GM04504 (cell line): ENCODE measurements at places on chromosomes 2 and 18.

- peak; percentile 96 for DNase-seq
Observed at GRCh38 chr2:238847841-238848690, at the start of gene TWIST2. TSS of gene TWIST2 (plus strand) at chr2:238848085. CDS start at chr2:238848216, 131 bp downstream.

GRCh38 chr2:236236559-236237452, 27.4 kb downstream of the ASB18 start:
- no peak for DNase-seq

- DNase-seq: no peak
Observed at GRCh38 chr2:24920098-24920808, at the start of gene ADCY3. TSS of gene ADCY3 (minus strand) at chr2:24920237. CDS start at chr2:24918987, 1,250 bp downstream.

- DNase-seq: no peak
Observed at GRCh38 chr2:132844585-132844984, 174.6 kb upstream of the LYPD1 start.

DNA sequence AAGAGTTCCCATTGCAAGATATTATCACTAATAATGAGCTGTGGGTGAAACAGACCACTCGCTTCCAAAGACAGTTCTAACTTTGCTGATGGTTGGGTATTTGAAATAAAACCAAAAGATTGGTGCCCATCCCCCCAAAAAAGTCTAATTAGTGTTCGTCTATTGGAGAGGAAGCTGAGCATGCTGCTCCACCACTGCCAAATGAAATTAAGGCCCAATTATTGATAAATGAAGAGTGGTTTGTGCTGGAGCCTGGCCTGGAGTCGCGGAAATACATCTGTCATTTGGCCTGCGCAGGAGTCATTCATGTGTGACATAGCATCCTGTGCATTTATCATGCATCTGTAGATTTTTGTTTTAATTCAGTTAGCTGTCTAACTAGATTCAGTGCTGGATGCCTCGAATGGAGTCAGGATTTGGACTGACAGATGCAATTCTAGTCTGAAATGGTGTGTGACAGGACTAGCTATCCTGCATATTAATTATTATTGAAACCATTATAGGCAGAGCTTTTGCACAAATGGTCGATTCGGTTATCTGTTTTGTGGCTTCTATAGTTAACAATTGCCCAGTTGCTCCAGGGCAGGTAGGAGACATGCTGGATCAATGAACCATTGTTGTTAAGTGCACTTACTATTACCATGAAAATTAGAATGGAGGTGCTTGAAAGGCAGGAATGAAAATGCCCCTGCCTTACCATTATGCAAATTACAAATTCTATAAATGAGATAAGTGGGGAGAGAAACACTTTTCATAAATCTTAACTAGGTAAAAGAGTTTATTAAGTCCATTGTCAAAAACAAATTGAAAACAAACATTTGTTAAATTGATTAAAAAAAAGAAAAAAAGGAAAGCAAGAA, 450.4 kb upstream of the TCF4 start:
- no peak for DNase-seq

GRCh38 chr18:12598181-12598930, 59.6 kb downstream of the SPIRE1 start:
- peak; percentile 15 for DNase-seq

DNA sequence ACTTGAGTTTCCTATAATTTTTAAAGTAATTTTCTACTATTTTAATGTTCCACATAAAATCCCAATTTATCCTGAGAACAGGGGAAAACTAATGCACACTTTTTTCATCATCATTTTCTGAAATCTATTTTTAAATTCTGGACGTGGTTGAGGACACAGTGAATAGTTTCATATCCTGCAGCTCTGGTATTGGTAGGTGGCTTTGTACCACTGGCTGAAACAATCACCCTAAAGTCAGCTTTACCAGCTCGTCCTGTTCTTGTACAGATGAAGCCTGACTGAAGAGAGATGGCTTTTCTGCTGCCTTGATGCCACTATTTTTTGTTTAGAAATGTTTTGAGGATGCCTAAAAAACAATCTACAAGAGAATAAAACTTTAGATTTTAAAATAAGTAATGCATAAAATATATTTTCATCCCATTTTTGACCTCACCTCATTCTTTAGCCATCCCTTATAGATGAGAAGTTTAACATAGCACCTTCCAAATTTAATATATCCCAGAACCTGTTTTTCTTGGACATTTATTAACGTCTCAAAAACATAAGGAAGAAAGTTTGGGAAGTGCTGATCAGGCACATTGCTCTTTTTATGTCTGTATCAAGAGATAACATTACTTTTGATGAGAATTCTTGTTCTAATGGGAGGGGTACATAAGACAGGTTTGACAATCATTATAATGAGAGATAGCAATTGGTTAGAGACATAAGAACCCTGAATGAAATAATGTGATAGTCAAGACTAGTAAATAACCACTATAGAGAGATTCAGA, 80.9 kb downstream of the GALNT1 start:
- no peak for DNase-seq

GRCh38 chr2:235749121-235749770, 255.4 kb downstream of the AGAP1 start:
- DNase-seq: no peak

DNA sequence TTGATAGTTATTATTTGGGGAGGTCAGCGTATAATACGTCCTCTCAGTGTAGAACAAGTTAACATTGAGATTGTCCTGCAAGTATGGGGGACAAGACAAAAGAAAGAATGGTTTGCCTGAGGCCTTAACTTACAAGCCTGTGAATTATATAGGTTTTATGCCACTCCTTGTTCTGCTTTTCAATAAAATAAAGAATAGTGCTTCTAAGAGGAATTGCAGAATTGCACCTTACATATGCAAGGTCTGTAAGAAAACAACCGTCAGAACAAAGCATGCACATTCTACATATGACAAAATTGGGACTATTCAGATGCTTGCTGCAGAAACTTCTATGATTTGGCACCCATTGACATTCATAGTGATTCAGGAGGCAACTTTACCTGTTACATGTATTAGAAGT, 785.0 kb downstream of the NR4A2 start:
- no peak for DNase-seq

- no peak for DNase-seq
Observed at GRCh38 chr2:98868548-98869271, 67.3 kb downstream of the CRACDL start.

DNA sequence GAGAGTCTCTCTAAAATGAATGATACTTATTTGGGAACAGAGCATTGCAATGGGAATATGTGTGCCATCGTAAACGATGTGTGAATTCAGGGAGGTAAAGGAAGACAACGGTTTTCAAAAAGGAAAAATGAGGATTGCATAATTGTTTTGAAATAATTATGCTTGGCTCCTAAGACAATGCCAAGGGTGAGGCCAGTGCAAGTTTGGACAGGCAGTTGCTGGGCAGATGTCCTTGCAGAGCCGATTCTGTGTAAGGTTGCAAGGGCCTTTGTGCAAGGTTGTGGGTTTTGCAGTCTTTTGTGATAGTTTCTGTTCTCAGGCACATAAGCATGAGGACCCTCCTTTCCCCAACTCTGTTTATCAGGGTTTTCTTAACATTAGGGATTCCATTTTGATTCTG, 70.0 kb upstream of the ZNF236 start:
- no peak for DNase-seq

- DNase-seq: no peak
Observed at GRCh38 chr2:162295009-162295408, 23.5 kb downstream of the IFIH1 start.

- DNase-seq: no peak
Observed at GRCh38 chr2:134027980-134028379, 225.9 kb upstream of the MGAT5 start.

GRCh38 chr18:48622911-48623431, 84.1 kb downstream of the CTIF start:
- no peak for DNase-seq

GRCh38 chr18:34522603-34523002, 187.5 kb upstream of the DTNA start:
- DNase-seq: no peak

DNA sequence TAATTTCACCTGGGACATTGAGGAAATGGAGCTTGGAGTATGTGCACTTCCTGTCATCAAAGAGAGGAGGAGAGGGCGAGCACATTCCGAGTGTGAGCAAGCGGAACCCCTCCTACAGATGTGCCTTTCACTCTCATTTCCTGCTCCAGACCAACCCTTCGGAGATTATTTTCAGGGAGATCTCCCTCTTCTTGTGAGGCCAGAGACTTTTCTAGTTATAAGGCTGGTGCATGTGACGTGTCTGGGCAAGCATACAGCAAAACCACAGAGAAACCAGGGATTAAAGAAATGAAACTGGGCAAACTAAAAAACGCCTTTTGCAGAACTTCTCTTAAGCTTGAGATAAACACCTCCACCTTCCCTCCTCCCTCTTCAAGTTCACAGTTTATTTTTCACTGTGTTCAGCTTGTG, 409.2 kb upstream of the TCF4 start:
- no peak for DNase-seq

DNA sequence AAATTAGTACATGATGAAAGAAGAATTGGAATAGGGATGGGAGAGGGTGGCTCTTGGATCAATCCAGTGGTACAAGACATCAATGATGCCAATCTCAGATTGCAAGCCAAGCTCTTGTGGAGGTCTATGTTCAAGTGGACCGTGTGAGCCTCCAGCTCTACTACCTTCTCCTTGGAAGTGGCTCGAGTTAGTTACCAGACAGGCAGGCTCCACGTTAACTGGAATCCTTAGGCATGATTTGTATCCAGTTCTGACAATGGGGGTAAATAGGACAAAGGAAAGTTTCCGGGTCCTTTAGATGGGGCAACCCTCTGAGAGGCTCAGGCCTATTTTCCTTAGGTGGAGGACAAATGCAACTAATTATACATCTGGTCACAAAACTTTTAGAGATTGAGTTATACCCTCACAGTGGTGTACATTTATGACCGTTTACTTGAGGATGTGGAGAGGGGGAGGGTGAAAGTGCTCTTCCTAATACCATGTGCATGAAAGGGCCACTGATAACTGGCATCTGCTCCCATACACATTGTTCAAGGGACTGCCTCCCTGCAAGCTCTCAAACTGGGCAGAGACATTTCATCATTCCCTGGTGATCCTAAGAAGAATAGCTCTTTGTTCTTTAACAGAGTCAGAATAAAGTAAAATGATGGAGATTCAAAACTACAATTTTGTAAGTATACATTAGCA, 180.2 kb downstream of the SOCS6 start:
- DNase-seq: no peak

GRCh38 chr18:25805939-25806338, 284.5 kb downstream of the SS18 start:
- no peak for DNase-seq

DNA sequence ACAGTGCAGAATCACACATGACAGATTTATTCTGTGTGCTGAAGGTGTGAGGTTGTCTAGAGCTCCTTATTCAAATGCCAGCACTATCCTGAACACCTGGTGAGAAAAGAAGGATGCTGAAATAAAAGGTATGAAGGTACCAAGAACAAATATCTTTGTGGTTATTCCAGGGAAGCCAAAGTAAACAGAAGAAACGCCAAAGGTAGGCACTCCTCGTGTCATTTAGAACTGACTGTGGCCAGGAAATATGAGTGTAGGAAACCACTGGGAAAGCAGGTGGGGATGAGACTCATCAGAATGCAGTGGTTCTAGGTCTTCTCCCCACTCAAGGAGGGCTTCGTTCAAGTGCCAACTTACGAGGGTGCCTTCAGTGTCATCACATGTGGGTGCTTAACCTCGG, 80.8 kb downstream of the KIF5C start:
- DNase-seq: no peak

DNA sequence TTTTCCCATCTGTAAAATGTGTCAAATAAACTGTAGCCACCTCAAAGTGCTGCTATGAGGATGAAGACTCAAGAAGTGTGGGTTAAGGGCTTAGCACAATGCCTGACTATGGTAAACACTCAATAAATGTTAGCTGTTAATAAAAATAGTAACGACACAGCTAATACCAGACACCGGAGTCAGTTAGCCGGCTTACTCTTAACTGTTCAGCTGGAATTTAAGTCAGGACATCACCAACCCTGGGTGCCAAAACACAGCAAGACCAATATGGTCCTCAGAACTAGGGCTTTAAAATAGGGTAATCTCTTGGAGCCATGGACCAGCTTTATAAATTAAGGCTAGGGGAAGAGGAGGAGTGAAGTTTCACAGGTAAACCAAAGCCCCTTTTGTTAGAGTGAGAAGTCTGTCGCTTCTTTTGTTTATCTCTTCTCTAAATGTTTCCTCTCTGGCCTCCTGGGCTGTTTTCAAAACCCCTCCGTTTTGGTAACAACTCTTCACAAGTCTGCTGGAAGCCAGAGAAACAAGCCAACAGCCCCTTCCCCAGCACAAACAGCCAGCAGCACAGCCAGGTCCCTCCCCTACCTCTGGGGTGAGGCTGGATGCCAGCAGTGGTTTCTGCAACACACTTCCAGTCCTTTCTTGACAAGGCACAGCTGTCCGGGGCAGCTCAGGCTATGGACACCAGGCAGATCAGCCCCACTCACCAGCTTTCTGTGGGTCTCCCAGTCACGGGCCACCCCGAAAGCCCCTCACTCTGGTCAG, 13.8 kb upstream of the FZD7 start:
- DNase-seq: no peak

DNA sequence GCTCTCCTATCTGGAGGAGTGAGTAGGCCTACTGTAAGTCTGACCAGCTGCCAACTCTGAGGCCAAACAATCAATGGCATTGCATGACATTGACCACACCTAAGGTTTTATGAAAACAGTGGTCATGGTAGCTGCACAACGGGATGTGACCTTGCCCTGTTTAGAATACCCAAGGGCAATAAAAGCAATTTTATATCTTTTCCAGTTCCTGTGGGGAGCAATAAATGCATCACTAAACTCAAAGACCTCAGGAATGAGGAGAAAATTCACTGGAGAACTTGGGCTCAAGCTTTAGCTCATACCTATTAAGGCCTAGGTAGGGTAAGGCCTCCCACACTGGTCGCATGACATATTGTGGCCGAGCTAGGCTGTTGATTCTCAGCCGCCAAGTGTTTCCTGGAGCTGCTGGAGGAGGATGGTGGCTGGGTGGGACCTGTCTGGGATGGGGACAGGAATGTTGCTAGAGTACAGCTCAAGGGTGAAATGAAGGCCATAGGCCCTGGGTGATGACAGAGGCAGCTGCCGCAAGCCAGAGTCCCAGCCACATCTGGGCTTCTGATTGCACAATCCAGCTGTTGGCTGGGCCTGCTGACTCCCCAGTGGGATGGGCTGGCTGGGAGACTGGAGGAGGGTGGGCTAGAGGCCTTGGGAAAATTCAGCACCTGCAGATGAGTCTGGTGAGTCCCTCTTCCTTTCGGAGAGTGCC, 313.7 kb downstream of the CYP26B1 start:
- DNase-seq: peak; percentile 78

- no peak for DNase-seq
Observed at GRCh38 chr18:73782405-73782804, 365.2 kb downstream of the FBXO15 start.

DNA sequence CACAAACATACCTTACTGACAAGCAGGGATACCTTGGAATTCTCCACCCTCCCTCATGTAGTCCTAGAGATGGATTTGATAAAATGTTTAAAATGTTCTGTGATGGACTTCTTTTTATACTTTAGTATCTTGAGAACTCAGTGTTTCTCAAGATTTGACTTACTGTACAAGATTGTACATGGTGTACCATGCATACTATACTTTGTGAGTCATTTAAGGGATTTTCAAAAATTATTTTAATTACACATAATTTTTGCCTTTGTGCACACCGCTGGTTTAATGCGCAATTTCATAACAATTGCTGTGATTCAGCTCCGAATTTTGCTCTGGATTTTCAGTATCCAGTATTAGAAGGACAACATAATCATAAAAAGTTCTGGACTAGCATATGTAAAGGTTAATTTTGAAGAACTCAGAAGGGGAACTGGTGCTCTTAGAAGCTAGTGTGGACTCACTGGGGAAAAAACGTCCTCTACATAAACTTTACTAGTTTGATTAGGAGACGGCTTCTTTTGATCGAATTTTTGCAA, 78.6 kb upstream of the ACSL3 start:
- no peak for DNase-seq
